AG04449 (cell line): ENCODE measurements at places on chromosomes 3 and 15.

DNA sequence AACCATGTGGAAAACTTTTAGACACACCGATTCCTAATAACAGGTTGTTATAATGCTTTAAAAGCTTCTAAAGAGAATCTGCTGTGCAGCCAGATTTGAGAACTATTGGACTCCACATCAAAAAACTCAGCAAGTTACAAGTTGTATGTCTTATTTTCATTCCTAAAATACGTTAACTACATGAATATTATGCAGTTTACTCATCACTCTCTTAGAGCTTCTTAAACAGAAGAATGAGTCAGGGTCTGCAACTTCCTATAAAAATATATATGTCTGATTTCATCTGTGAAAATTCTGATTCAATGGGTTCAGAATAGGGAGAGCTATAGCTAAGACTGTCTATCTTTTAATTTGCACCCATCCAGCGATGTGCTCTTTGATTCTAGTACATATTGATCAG is 244.2 kb upstream of the EPHA3 start:
- DNase-seq, result peak; percentile 14

DNA sequence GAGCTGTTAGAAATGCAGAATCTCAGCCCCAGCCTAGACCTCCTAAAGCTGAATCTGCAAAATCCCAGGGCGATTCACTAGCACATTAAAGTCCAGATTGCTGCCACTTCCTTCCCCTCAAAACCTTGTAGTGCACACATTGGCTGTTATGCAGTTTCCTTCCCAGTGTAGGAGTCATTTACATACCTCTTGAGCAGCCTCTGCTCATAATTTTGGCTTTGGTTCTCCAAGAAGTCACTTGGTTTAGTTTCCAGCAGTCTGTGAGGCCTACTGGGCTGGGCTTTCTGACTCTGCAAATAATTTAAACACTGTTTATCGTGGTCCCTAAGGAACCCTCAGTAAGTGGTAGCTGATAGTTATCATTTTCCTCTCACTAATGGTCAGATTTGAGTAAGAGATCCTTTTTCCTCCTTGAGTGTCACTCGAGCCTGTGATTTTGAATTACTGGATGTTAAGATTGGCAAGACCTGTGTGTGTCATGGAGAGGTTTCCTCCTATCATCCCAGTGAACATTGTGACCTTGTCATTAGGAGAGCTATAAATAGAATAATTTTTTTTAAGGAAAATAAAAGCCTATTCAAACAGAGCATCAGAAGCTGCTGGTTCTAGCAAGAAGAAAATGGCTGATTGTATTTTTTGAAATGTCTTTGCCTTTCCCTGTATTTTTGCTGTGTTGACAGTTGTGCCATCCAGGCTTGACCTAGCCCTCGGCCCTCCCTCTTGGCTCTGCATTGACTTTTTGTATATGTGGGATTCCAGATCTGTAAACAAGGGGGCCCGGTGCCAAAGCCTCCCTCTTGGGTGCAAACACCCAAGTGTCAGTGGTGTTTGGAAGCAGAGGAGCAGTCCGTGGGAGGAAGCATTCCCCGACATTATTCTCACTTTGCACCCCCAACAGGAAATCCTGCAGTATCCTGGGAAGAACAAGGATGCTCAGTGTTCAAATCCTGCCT is 134.8 kb upstream of the ANKRD28 start:
- DNase-seq, result no peak

DNA sequence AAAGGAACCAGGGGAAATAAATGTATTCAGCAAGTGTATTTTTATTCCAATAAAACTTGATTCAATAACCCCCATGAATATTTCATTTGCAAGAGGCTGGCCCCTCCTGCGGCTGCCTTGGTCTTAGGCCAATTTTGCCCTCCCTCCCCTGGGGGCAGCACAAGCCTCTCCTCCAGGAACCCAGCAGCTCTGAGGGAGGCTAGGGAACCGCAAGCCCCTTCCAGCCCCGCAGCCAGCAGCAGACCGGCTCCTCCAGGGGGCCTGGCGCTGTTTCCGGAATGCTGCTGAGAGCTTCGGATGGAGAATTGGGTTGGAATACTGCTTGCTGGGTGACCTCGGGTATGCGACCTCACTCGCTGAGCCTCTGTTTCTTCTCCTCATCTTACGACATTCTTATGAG is 150.1 kb downstream of the RAB11A start:
- DNase-seq, result no peak

DNA sequence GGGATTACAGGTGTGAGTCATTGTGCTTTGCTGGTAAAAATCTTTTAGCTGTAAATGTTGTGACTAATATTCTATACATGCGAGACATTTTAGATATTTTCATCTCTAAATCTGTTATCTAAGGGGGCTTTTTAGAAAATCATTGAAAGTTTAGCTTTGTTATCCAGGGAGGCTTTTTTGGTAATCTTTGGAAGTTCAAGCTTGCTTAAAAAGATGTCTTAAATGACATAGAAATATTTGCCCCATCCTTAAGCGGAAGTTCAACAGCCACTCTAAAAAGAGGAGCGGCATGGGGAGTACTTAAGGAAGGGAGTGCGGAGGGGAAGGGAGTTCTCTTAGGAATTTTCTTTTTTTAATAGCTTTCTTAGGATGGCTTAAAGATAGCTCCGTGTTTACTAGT is 26.1 kb downstream of the DNAJC13 start:
- DNase-seq, result no peak

GRCh38 chr3:190972840-190973270 is 110.4 kb upstream of the GMNC start:
- no peak for DNase-seq

DNA sequence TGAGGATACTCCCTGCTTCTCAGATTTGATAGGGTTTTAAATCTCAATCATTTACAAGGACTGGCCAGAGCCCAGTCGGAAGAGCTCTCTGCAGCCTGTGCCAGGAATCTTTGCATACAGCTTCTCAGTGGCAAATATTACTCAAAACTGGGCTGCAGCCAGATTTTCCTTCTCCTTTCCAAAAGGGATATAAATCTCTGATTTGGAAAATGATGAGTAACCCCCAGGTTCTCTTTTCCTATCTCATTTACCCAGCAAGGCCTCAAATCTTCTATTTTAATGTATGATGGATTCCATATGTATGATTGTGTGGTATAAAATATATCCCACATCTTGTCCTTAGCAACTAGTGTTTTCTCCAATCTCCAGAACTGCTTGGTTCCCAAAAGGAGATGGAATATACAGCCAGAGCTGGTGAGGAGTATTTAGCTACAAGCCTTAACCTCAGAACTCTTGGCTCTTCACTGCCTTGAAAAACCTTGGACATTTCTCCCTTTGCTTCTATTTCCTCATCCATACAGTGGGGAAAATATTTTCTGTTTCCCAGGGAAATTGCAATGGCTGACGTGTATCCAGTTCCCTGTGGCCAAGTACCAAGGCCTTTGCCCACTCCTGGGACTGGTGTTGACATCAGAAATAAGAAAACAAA is 114.4 kb downstream of the ATG7 start:
- DNase-seq, result no peak

DNA sequence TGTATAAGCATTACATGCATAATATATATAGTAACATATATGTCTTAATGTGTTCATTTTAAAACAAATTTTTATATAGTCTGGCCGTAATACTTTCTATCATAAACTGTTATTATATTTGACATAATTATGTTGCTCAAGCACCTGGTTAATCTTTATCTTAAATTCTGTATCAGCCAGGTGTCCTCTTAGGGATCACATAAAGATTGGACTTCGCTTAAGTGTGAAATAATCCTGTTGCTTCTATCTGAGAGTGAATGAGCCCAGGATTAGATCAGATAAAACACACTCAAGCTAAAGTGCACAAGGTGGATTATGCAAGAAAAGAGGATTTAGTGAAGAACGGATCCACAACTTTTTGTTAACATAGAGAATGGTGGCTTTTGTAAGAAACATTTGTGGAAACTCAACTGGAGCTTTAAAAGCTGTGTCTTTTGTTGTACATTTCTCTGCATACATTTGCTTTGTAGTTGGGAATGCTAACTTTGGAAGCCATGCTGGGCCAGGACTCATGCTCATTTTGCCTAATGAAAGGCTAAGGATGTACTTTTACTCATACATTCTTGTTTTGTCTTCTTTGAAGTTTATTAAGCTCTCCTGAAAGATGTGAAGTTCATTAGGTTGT is 437.8 kb downstream of the ZIC1 start:
- no peak for DNase-seq

GRCh38 chr3:11459186-11459824 is 184.4 kb downstream of the VGLL4 start:
- DNase-seq, result peak; percentile 59

DNA sequence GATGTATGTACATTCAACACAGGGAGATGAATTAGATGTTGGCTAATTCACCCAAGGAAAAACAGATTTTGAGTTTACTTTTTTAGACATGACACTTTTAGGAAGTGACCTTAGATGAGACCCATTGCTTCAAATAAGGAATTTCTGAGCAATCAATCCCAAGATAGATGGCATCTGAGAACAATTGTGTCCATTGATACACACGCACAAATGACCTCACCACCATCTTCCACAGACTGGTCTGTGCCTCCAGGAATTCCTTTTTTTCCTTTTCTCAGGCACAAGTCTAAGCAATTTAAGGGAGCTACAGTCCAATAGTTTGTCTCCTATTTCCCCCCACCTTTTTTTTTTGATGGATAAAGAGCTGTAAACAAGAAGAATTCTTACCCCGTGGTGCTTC is 265.3 kb downstream of the TBL1XR1 start:
- DNase-seq, result no peak
